ENCODE measurements at places on chromosomes 7 and 10. TPM values are rescaled to one million over a fixed set of nuclear protein-coding genes. Genes with fewer than 3 reads are reported as not detected.

The GJD4 gene
- total RNA-seq: not detected

The CALML3 gene
- not detected for total RNA-seq

DNA sequence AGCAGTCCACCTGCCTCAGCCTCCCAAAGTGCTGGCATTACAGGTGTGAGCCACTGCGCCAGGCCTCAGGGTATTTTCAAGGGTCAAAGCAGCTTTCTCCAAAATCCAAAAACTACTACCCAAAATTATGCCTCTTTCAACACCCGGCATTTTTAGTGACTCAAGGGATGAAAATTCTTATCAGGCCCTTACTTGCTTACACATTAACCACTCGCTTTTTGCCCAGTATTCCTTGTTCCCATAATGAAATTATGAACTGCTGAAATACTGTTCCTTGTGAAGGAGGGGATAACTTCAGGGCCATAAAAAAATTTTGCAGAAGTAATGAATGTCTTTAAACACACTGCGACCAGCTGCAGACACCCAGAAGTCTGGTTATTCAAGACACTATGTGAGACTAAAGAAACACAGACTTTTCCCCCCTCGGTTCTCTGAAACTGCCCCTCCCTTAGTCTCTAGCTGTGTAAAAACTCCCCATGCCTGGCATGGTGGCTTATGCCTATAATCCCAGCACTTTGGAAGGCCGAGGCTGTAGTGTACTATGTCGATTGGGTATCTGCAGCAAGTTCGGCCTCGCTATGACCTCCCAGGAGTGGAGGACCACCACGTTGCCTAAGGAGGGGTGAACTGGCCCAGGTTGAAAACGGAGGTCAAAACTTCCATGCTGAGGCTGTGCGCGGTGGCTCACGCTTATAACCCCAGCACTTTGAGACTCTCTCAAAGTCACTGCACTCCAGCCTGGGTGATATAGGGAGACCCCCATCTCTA lies 12.0 kb downstream of the FXYD4 start:
- no peak for DNase-seq

- DNase-seq: no peak
These were observed 38.4 kb upstream of the ZNF138 start for GRCh38 chr7:64755865-64756264.

Measured in OCI-LY7 (cell line).